NCI-H226 (cell line): ENCODE measurements at places on chromosomes 16 and 17.
A peak's percentile ranks its signal among the peaks of the same experiment; 100 is the strongest.

GRCh38 chr17:66364990-66365490 is 62.6 kb downstream of the PRKCA start:
- peak; percentile 33 for DNase-seq

DNA sequence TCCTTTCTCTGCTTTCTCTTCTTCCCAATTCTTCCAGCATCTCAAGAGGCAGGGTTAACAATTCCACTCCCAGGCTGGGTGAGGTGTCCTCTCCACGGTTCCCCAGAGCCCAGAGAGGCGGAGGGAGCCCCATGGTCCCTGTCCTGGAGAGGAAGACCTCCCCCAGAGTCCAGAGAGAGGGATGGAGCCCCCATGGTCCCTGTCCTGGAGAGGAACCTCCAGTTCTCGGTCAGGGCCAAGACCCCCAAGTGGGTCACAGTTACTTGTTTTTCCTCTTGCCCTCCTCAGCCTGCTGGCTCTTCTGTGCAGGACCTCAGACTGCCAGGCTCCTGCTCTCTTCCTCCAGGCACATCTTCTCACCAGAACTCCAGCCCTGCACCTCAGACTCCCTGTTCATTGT is 135.2 kb downstream of the RPTOR start:
- DNase-seq: no peak

- no peak for DNase-seq
Observed at GRCh38 chr17:73455050-73455687, 143.4 kb upstream of the CDC42EP4 start.

DNA sequence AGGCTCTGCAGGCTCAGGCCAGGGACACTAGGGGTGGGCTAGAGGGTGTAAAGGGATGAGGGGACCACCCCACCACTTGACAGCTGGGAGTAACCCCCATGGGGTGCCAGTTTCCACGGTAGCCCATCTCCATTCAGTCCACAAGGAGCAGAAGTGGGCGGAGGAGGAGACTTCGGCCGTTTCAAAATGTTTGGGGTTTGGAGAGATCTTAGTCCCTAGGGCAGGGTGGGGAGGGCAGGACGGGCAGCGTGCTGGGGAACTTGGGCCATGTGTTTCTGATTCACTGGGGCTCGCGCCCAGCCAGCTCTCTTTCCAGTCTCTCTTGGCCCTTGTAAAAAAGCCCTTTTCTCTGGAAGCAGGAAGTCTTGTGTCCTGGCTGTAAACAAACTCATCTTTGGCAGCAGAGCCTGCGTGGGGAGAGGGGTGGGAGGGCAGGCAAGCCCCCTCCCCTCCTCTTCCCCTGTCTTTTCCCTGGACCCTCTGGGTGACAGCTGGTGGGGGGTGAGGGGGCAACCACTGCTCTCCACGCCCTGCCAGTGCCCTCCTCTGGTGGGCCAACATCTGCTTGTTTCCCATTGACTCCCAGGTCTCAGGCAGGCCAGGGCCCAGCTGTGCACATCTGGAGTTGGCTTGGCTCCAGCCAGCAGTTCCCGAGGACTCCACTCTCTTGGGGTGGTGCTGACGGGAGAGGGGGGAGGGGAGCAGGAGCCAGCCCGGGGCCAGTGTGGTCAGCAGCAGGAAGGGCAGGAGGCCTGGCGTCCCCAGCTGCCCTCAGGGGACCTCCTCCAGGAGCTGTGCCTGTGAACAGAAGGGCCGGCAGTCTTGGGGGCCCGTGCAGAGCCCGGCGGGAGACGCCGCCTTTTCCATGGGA is 8.1 kb downstream of the CYGB start:
- DNase-seq: no peak

DNA sequence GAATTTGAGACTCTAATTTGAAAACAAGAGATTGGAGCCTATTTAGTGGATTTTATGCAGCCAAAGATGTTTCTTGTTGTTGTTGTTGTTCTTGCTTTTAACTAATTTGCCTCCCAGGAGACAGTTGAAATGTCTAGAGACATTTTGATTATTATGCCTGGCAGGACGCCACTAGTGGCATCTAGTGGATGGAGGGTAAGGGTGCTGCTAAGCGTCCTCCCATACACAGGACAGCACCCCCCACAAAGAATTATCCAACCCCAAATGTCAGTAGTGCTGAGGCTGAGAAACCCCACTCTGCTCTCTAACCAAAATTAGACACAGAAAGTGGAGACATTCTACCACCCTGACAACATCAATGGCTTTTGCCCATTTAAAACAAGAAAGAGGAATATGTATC is 15.4 kb upstream of the HSBP1 start:
- no peak for DNase-seq

- no peak for DNase-seq
Observed at GRCh38 chr16:15529673-15530072, 95.3 kb downstream of the BMERB1 start.

GRCh38 chr16:65888201-65888600 is 478.3 kb upstream of the CDH5 start:
- DNase-seq: no peak

- DNase-seq: no peak
Observed at GRCh38 chr17:70099294-70099693, 24.3 kb downstream of the KCNJ16 start.

DNA sequence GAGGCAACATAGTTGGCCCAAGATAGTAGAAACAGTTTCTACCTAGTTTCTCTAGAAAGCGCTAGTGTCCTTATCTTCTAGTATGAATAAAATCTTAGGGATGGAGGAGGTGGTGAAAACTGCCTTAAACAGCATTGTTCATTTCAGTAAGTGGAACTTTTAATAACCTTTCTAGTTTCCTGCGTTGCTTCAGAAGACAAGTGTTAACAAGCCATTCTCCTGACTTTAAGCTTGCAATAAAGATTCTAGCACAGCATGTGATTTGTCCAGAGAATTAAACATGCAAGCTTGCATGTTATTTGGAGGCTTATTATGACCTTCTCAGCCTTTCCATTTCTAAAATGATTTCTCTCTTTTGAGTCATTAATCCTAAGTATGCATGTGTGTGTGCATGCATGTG is 72.3 kb downstream of the TANGO6 start:
- no peak for DNase-seq

DNA sequence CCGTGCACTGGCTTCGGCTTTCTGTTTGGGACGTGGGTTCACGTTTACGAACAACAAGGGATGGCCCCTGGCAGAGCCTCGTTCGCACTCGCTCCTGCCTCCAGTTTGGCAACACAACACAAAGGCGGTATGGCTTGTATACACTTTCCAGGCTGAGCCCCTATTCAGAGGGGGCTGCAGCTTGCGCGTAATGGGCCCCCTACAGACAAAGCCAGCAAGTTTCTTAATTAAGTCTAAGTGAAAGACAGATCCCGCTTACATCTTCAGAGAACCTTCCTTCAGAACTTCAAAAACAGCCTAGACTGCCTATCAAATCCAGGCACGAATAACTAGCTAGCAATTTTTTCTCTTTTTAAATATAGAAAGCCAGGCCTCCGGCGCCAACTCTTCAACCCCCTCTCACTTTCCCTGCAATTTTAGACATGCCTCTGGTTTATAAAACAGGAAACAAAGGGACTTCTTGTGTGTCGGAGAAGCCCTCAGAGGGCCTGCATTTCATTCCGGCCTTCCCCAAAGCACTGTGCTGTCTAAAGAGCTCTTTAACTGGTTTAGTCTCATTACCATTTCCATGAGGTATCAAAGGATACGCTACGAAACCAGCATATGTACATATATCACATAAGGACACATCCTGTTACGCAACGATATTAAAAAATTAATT is 244.9 kb downstream of the STX8 start:
- DNase-seq: no peak

DNA sequence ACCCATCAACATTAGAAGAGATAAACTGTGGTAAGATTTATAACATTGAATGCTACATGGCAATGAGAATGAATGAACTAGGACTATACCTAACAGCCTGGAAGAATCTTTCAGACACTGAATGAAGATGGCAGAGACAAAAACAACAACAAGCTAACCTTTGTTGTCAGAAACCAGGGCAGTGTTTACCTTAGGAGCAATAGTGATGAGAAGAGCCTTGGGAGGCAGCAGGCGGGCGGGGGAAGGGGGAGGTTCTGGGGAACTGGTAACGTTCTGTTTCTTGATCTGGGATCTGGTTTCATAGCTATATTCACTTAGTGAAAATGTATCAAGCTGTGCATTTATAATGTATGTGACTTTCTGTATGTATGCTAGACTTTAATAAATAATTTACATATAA is 139.0 kb upstream of the TNRC6C start:
- DNase-seq: no peak

GRCh38 chr17:45367216-45367615 is 50.4 kb upstream of the MAP3K14 start:
- no peak for DNase-seq

DNA sequence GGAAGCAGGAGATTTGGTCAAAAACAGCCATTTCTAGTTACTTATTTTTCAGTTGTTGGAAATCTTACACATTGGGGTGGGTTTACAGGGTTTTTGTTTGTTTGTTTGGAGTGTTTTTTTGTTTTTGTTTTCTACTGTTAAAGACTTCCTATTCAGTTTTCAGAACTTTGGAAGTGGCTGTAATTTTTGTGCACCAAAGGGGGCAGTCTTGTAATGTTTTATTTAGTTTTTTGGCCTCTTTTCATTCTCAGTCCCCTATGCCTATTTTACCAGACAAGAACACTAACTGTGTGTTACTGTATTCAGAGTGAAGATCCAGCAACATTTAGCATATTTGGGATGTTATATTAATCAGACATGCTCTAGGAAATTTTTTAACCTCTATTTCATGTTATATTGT is 20.6 kb downstream of the TPPP3 start:
- no peak for DNase-seq

DNA sequence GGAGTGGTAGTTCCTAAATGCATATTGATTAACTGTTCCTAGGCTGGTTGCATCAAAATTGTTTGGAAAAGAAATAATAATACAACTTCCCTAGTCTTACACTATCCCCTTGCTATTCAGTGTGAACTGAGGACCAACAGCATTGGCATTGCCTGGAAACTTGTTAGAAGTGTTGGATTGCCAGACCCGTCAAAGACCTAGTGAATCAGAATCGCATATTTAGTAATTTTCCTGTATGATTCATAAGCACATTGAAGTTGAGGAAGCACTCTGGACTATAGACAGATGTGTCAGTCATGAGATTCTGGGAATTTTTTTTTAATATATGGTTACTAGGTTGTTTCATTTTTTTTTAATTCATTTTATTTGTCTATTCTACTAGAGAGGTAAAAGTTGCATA is 34.7 kb upstream of the KCNJ16 start:
- DNase-seq: no peak

GRCh38 chr17:39118674-39119419 is 32.6 kb downstream of the PLXDC1 start:
- no peak for DNase-seq

DNA sequence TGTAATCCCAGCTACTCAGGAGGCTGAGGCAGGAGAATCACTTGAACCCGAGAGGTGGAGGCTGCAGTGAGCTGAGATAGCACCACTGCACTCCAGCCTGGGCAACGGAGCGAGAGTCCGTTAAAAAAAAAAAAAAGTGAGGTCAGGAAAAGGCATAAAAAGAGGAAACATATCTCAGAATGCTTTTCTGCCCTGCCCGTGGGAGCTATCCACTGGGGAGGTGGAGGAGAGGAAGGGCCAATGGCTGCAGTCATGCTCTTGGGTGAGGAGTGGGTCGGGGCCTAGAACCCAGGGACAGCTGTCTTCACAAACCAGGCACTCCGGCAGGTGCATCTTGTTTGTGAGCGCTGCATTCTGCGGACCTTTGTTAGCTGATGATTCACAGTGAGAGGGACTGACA is 60.0 kb upstream of the CDC42EP4 start:
- DNase-seq: no peak

DNA sequence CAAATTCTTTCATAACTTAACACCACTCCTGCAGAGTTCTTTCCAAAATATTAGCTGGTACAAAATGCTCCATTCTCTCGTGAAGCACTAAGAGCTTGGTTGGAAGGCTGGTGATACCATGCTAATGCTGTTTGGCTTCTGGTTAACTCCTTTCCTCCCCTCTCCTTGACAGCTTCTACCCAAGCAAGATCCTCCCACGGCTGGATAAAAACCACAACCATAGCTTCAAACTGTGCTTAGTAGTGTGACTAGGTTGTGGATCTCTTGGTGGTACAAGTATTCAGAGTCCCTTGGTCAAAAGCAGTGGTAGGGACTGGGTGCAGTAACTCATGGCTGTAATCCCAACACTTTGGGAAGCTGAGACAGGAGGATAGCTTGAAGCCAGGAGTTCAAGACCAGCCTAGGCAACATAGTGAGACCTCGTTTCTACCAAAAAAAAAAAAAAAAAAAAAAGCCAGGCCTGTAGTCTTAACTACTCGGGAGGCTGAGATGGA is 2.3 kb downstream of the PHAF1 start:
- DNase-seq: no peak

- no peak for DNase-seq
Observed at GRCh38 chr16:8295513-8296237, 294.6 kb downstream of the TMEM114 start.

DNA sequence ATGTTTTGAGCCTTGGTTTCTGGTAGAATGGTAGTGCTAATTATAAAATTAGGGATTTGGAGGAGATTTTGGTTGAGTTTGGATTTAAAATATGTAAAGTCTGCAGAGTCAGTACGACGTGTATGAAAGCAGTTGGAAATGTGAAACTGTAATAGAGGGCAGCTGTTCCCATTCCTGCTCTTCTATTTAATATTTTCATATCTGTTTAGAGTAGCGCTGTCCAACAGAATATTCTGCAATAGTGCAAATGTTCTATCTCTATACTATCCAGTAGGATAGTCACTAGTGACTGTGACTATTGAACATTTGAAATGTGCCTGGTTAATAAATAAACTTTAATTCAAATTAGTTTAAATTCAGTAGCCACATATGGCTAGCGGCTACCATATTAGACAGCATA is 443.4 kb upstream of the SOX9 start:
- DNase-seq: no peak

DNA sequence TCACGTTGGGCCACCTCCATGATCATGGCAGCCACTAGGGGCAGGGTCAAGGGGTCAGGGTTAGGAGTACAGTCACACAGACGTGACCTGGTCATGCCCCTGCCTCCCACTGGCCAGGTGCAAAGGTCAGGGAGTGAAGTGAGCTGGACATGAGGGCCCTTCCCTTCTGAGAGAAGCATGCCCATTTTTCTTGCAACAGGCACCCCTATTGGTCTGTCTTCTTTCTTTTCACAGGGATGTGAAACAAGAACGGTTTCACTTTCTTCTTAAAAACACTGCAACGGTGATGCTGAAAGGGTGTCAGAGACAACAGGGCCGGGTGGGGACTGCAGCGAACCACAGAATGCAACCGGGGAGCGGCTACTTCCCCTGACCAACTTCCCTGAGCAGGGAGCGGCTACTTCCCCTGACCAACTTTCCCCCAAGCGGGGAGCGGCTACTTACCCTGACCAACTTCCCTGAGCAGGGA is 52.1 kb upstream of the DOC2B start:
- DNase-seq: no peak

DNA sequence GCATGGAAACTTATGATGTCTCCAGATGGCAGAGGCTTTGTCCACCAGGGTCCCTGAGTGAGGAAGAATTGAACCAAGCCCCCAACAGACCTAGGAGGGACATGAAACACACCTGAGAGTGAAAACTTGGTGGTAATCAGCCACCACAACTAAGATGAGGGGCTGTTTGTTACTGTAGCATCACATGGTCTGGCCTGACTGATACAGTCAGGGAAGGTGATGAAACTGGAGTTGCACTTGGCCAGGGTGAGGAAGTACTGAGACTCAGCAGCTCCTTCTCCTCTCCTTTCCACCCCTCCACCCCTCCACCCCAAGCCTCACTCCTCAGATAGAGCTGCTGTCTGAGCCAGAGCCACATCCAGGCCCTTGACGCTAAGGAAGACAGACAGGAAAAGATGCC is 37.2 kb downstream of the C16orf82 start:
- no peak for DNase-seq
